ENCODE measurements at places on chromosomes 2 and 18. TPM values are rescaled to one million over a fixed set of nuclear protein-coding genes. Genes with fewer than 3 reads are reported as not detected.

Gene PHOSPHO2
- 1.9 TPM for total RNA-seq

Gene HOXD8
- 1.2 TPM for total RNA-seq

Gene SLC38A11
- 2.5 TPM for total RNA-seq

Gene ACMSD
- not detected for total RNA-seq

Gene SESTD1
- 8.0 TPM for total RNA-seq

Gene SLC16A14
- 4.7 TPM for total RNA-seq

Gene CYP26B1
- 0.62 TPM for total RNA-seq

Gene FHOD3
- total RNA-seq = 3.1 TPM

Gene TMEM198
- total RNA-seq = 0.79 TPM

Gene ZC3H15
- total RNA-seq = 56.1 TPM

Gene ATP5F1A
- 404 TPM for total RNA-seq

Gene DUSP19
- total RNA-seq = 0.27 TPM

Gene RBM45
- total RNA-seq = 7.4 TPM

Gene RND3
- 97.9 TPM for total RNA-seq

Gene DNAJC27
- total RNA-seq = 4.6 TPM

Gene CCDC68
- total RNA-seq = 2.6 TPM

Gene ANKRD30B
- not detected for total RNA-seq

Gene CHN1
- total RNA-seq = 5.8 TPM

Gene CCBE1
- total RNA-seq = 0.48 TPM

Gene FEV
- not detected for total RNA-seq

Gene LONRF2
- total RNA-seq = 6.1 TPM

Gene IL36B
- not detected for total RNA-seq

Gene VSNL1
- total RNA-seq = 88.3 TPM

Gene C1GALT1C1L
- total RNA-seq = not detected

Gene PROKR1
- not detected for total RNA-seq

Gene ACADL
- 1.6 TPM for total RNA-seq

Gene GPBAR1
- total RNA-seq = 0.26 TPM

Gene NTSR2
- total RNA-seq = not detected

Gene IL1RN
- total RNA-seq = 594 TPM

Gene COBLL1
- total RNA-seq = 68.3 TPM

Gene OR6B2
- total RNA-seq = not detected

Gene M1AP
- not detected for total RNA-seq

Gene PDE6D
- total RNA-seq = 13.5 TPM

Gene KLHL29
- 3.4 TPM for total RNA-seq

Measured in esophagus squamous epithelium (tissue), 5 donors.